ENCODE measurements at places on chromosomes 6 and 20.
A peak's percentile ranks its signal among the peaks of the same experiment; 100 is the strongest.

GRCh38 chr6:112005013-112005371, 48.9 kb upstream of the CCN6 start:
- H3K36me3 ChIP-seq = no peaks in the 10 kb centered on the region
- H3K27me3 ChIP-seq = no peaks in the 10 kb centered on the region
- H3K4me3 ChIP-seq = no peak overlapping the region
- H3K4me1 ChIP-seq = no peaks in the 10 kb centered on the region
- no peak overlapping the region for H3K27ac ChIP-seq

GRCh38 chr6:137871291-137871690, 4.2 kb downstream of the TNFAIP3 start:
- no peak overlapping the region for H3K27ac ChIP-seq
- peaks cover 2% of the 10 kb centered on the region for H3K27me3 ChIP-seq
- no peak for DNase-seq
- no peak overlapping the region for H3K4me3 ChIP-seq
- no peaks in the 10 kb centered on the region for H3K36me3 ChIP-seq

DNA sequence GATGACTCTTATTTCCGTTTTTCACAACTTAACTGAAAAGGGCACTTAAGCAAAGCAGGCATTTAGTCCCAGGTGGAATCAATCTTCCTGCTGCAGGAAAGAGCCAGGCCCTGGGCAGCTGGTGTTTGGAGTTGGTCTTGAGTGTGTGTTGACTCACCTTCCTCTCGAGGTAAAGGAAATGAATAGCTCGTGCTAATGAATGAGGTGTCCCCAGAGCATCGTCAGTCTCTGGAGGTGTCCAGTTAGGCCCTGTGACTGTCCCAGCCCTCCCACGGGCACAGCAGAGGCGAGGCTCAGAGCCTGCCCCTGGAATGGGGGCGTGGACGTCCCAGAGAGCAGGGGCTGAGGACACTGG, 277.7 kb downstream of the NRN1 start:
- no peaks in the 10 kb centered on the region for H3K27me3 ChIP-seq
- peak; percentile 28 for DNase-seq
- H3K4me3 ChIP-seq = no peak overlapping the region

GRCh38 chr20:50855498-50856474, 60.9 kb downstream of the BCAS4 start:
- no peaks in the 10 kb centered on the region for H3K27me3 ChIP-seq
- H3K36me3 ChIP-seq = no peaks in the 10 kb centered on the region
- no peak overlapping the region for H3K27ac ChIP-seq
- H3K4me1 ChIP-seq = peaks cover 3% of the 10 kb centered on the region
- H3K4me3 ChIP-seq = no peak overlapping the region

DNA sequence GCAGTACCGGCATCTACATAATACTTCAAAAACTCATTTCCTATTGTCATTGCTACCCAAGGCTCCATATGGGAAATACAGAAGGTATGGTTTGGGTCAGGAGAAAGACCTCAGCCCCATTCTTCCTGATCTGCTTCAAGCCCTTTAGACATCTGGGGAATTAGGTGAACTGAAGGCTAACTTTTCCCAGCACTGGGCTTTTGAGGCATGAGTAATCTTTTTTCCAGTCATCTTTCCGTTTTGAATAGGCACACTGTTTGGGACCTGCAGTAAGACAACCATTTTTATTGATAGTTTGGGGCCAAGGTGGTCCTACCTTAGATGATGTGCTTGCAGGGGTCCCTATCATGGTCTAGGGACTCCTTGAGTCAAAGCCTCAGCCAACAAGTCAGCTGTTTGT, 198.4 kb downstream of the HAO1 start:
- no peaks in the 10 kb centered on the region for H3K4me1 ChIP-seq
- no peak overlapping the region for H3K4me3 ChIP-seq
- no peaks in the 10 kb centered on the region for H3K27me3 ChIP-seq
- DNase-seq = no peak
- H3K27ac ChIP-seq = no peak overlapping the region

DNA sequence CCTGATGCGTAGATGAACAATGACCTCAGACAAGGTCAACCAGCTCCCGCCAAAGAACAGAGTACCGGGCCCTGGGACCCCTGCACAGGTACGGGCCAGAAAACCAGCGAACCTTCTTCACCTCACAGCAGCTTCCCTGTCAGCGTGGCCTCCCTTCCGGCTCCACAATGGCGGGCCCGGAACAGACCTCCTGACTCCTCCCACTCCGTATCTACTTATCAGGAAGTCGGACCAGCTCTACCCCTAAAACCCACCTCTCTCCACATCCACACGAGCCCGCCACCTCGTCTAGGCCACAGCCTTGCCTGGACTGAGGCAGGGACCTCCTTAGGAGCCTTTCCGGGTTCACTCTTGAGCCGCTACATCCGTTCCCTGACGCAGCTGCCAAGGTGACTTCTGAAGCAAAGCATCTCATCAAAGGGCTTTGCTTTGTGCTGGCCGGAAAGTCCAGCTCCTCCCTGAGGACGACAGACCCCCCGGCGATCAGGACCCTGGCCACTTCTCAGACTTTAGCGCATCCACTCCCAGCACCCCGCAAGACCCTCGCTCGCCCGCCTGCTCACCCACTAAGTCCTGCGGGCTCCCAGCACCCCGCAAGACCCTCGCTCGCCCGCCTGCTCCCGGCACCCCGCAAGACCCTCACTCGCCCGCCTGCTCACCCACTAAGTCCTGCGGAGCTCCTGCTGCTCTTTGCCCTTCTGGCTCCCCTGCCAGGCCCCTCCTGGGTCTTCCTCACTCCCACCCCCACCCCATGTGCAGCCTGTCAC, 308.3 kb upstream of the FOXQ1 start:
- H3K27ac ChIP-seq = no peak overlapping the region
- no peaks in the 10 kb centered on the region for H3K36me3 ChIP-seq
- no peaks in the 10 kb centered on the region for H3K4me1 ChIP-seq
- no peak overlapping the region for H3K4me3 ChIP-seq
- no peaks in the 10 kb centered on the region for H3K27me3 ChIP-seq

DNA sequence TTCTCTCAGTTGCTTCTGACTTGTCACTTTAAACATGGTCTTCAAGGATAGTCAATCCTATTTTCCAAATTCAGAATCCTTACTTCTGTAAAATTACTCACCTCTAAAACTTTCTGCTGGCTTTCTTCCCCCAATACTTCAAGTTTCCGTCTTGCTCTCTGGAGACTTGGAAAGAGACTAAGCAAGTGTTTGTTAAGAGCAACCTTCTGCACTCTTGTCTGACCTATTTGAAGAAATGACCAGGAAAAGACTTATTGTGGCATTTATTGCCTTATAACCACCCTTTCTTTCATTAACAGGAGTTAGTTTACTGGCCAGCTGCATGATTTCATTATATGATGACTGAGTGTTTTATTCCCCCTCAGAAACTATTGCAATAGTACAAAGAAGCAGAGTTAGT, 181.0 kb downstream of the TBC1D7 start:
- H3K4me3 ChIP-seq = no peak overlapping the region
- H3K27me3 ChIP-seq = no peaks in the 10 kb centered on the region
- H3K27ac ChIP-seq = no peak overlapping the region
- H3K36me3 ChIP-seq = no peaks in the 10 kb centered on the region

GRCh38 chr6:21842875-21843645, 249.5 kb downstream of the SOX4 start:
- peaks cover 15% of the 10 kb centered on the region for H3K4me1 ChIP-seq
- H3K27ac ChIP-seq = no peak overlapping the region
- DNase-seq = peak; percentile 47
- no peaks in the 10 kb centered on the region for H3K36me3 ChIP-seq
- no peak overlapping the region for H3K4me3 ChIP-seq

DNA sequence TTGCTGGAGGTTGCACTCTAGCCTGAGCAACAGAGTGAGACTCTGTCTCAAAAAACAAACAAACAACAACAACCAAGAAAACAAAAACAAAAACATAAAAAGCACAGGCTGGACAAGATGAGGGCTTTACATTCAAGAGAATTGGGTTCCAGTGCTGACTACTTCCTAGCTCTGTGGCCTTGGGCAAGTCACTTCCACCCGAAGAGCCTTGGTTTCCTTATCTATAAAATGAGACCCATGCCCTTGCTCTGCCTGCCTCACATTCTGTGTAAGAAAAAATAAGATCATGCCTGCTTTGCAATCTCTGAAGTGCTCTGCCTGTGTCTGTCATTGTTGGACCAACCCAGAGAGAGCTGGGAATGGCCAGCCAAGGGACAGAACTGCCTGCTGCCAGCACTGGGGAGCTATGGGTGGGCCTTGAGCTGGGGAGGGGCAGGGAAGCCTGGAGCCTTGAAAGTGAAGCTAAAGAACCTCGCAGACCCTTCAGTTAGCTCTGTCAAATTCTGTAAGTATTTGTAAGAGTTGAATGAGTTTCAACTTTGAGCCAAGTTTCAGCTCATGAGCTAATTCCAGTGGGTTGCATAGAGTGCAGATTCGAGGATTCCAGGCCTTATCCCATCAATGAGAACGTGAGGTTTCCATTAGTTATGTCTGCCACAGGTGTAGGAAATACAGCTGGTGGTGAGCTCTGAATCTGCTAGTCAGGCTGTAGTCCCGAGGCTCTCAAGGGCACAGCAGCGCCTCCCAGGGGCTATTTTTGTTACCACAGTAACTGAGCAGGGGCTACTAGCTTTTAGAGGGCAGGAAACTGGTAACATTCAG, 93.2 kb downstream of the DLGAP4 start:
- H3K27me3 ChIP-seq = no peaks in the 10 kb centered on the region
- no peaks in the 10 kb centered on the region for H3K4me1 ChIP-seq
- H3K27ac ChIP-seq = no peak overlapping the region
- H3K4me3 ChIP-seq = no peak overlapping the region
- no peaks in the 10 kb centered on the region for H3K36me3 ChIP-seq
- DNase-seq = peak; percentile 96

DNA sequence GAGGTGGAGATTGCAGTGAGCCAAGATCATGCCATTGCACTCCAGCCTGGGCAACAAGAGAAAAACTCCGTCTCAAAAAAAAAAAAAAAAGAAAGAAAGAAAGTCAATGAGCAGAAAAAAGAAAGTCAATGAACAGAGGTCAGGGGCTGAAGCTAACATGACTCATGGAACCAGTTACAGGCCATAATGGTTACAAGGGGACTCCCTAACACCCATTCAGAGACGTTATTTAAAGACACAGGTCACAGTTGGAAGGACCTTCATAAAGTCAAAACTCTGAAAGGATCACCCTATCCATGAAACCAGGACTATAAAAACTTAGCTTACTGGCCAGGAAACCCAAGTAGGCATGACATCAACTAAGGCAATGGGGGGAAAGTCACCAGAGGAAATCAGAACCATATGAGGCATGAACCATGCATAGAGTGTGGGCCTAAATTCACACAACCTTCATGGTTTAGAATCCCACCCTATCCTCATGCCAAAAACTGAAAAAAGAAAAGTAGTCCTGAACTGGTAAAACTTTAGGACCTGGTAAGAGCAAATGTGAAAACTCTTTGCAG, 18.2 kb downstream of the FBXL4 start:
- DNase-seq = no peak
- no peaks in the 10 kb centered on the region for H3K27me3 ChIP-seq
- H3K36me3 ChIP-seq = no peaks in the 10 kb centered on the region
- H3K4me1 ChIP-seq = no peaks in the 10 kb centered on the region

DNA sequence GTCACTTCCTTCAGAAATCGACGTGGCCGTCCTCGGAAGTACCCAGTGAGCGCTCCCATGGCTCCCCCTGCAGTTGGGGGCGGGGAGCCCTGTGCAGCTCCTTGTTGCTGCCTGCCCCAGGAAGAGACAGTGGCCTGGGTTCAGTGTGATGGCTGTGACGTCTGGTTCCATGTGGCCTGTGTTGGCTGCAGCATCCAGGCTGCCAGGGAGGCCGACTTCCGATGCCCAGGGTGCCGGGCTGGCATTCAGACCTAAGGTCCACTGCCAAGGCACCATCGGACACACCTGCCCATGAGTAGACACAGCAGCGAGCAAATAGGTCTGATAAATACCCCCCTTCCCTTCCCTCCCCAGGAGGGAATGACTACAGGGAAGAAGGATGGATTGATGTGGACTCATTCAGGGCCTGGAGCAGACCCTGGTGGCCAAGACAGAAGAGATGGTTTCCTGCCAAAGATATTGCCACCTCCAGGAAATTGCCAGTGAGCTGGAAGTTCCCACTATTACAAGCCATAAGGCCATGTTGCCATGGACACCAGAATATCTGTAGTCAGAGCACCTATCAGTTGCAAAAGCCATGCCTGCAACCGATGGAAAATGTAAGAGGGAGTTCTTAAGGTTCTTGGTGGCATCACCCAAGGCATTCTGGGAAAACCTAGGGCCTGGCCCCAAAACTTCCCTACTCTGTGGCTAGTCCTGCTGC, 4.2 kb downstream of the TCF19 start:
- H3K27me3 ChIP-seq = no peaks in the 10 kb centered on the region
- H3K36me3 ChIP-seq = peaks cover 5% of the 10 kb centered on the region
- no peak overlapping the region for H3K27ac ChIP-seq
- no peak overlapping the region for H3K4me3 ChIP-seq
- DNase-seq = peak; percentile 53

GRCh38 chr20:38095017-38095686, 61.6 kb downstream of the RPRD1B start:
- H3K36me3 ChIP-seq = peaks cover 2% of the 10 kb centered on the region
- H3K4me3 ChIP-seq = no peak overlapping the region
- H3K4me1 ChIP-seq = no peaks in the 10 kb centered on the region
- no peaks in the 10 kb centered on the region for H3K27me3 ChIP-seq
- no peak for DNase-seq

- no peaks in the 10 kb centered on the region for H3K36me3 ChIP-seq
- H3K4me1 ChIP-seq = no peaks in the 10 kb centered on the region
- H3K27me3 ChIP-seq = no peaks in the 10 kb centered on the region
- no peak for DNase-seq
- no peak overlapping the region for H3K27ac ChIP-seq
- no peak overlapping the region for H3K4me3 ChIP-seq
These were observed 114.7 kb upstream of the AFDN start for GRCh38 chr6:167711768-167712730.

- DNase-seq = peak; percentile 35
- no peaks in the 10 kb centered on the region for H3K27me3 ChIP-seq
- H3K27ac ChIP-seq = no peak overlapping the region
- peaks cover 8% of the 10 kb centered on the region for H3K4me1 ChIP-seq
- no peaks in the 10 kb centered on the region for H3K36me3 ChIP-seq
- no peak overlapping the region for H3K4me3 ChIP-seq
These were observed 4.7 kb downstream of the JPH2 start for GRCh38 chr20:44182135-44182765.

GRCh38 chr6:107691062-107691751, 132.9 kb downstream of the SCML4 start:
- no peaks in the 10 kb centered on the region for H3K36me3 ChIP-seq
- DNase-seq = peak; percentile 72
- no peak overlapping the region for H3K27ac ChIP-seq
- no peaks in the 10 kb centered on the region for H3K27me3 ChIP-seq
- no peak overlapping the region for H3K4me3 ChIP-seq
- H3K4me1 ChIP-seq = peaks cover 3% of the 10 kb centered on the region

DNA sequence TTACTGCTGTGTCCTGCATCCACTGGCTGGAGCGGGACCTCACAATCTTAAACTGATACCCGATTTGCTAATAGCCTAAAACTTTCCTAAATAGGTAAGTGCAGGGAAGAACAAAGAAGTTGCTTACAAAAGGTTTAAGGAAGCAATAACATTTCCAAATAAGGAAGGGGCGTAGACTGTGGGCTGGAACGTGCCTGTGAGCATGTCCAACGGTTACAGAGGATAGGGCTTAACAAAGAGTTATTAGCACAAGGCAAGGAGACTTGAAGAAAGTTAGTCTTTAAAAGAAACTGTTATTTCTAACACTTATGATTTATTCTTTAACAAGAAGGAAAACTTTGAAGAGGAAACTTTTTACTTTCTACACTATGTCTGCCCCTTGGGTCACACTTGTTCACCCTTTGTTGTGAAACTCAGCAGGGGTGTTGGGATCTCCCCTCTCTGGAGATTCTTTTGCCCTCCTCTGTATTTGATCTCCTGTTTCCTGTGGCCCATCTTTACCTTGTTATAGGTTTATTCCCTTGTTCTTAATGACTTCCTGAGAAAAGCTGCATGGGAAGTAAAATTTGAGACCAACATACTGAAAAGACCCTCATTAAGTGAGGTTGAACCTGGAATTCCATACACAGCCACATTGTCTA, 28.7 kb downstream of the KAT14 start:
- H3K27me3 ChIP-seq = no peaks in the 10 kb centered on the region
- no peak overlapping the region for H3K4me3 ChIP-seq
- H3K4me1 ChIP-seq = peaks cover 10% of the 10 kb centered on the region
- DNase-seq = no peak
